ENCODE measurements at places on chromosomes 3 and 15. TPM values are rescaled to one million over a fixed set of nuclear protein-coding genes. Genes with fewer than 3 reads are reported as not detected.

- H3K4me3 ChIP-seq = peak overlapping the region; percentile 81
- H3K27ac ChIP-seq = peak overlapping the region; percentile 73
- H3K4me1 ChIP-seq = no peaks in the 10 kb centered on the region
- H3K27me3 ChIP-seq = no peaks in the 10 kb centered on the region
- no peaks in the 10 kb centered on the region for H3K36me3 ChIP-seq
Observed at GRCh38 chr15:23038726-23039142, 635 bp downstream of the TUBGCP5 start.

DNA sequence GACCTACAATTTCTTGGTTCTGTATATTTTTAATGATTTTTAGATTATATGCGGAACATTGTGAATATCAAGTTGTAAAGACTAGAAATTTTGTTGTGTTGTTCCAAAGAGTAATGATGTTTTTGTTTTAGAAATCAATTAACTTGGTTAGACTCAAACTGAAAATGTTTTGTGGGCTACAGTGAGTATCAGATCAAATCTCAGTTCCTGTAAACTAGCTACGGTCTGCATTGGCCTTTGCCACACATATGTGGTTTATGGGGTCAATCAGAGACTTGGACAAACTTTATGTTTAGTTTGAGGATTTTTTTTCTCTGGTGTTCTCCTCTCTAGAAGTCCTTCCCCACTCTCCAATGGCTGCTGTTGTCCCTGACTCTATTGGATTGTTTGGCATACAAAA is 308.0 kb upstream of the THRB start:
- DNase-seq = no peak
- no peaks in the 10 kb centered on the region for H3K4me1 ChIP-seq
- H3K27ac ChIP-seq = no peak overlapping the region
- H3K36me3 ChIP-seq = no peaks in the 10 kb centered on the region
- no peaks in the 10 kb centered on the region for H3K27me3 ChIP-seq

DNA sequence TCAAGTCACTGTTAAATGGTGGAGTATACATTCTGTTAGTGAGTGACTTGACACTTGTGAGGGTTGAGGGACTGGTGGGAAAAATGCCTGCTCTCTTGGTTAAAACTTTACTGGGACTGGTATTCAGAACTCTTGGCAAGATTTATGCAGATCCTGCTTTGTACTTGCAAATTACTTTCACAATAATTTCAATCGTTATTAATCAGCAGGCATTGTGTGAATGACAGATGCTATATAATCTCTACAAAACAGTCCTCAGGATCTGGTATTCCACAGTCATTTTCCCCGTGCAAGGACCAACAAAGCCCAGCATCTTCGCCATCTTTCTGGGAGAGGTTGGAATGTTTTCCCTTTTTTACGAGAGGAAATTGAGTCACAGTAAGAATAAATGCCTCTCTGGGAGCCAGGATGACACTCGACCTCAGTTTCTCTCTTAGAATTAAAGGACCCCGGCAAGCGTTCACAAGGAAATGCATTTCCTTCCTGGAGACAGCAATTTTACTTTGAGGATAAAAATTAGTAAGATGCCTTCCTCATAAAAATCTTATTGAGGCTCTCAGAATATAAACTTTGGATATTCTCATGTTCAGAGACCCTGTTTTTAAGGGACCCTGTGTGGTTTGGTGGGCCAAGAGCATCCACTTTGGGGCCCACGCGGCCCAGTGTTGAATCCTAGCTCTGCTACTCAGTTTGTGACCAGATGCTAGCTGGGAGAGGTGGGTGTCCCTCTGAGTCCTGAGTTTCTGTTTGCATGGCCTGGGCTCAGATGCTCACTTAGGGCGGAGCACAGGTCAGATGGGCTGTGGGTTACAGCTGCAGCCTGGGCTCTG is 45.3 kb upstream of the PLCL2 start:
- H3K4me3 ChIP-seq = no peak overlapping the region
- no peaks in the 10 kb centered on the region for H3K27me3 ChIP-seq
- H3K4me1 ChIP-seq = no peaks in the 10 kb centered on the region
- no peaks in the 10 kb centered on the region for H3K36me3 ChIP-seq
- DNase-seq = no peak

GRCh38 chr15:38707802-38708671 is 143.4 kb upstream of the RASGRP1 start:
- no peak overlapping the region for H3K27ac ChIP-seq
- H3K4me3 ChIP-seq = no peak overlapping the region
- H3K27me3 ChIP-seq = no peaks in the 10 kb centered on the region

The TEX55 gene
- not detected for total RNA-seq

The TRA2B gene
- 137 TPM for total RNA-seq

The CHRM5 gene
- 0.11 TPM for total RNA-seq

DNA sequence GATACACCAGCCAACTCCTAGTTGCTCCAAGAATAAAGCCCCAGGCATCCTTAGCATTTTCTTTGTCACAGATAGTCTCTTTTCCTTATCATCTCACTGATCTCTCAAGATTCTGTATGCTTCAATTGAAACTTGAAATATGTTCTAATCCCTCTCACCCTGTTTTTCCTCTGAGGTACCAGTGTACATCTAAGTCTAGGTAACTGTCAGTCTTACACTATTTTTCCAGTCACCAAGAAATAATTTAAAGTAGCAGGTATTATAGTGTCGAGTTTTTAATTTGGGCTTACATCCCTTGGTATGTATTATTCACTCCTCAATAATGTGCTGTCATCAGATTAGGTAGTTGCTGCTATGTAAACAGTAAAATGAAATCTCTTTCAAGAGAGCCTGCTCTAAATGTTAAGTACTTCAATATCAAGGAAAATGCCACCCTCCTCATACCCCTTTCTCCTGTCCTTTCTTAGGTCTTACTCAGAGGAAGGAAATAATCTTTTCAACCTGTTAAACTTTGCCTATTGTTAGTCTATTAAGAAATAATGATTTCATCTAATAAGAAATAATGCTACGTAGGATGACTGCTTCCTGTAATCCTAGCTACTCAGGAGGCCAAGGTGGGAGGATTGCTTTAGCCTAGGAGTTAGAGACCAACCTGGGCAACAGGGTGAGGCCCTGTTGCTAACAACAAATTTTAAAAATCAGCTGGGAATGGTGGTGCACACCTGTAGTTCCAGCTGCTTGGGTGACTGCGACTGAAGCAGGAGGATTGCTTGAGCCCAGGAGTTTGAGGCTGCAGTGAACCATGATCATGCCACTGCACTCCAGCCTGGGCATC is 39.8 kb downstream of the TSC22D2 start:
- H3K4me1 ChIP-seq = no peaks in the 10 kb centered on the region
- no peaks in the 10 kb centered on the region for H3K27me3 ChIP-seq
- no peaks in the 10 kb centered on the region for H3K36me3 ChIP-seq
- no peak overlapping the region for H3K4me3 ChIP-seq

DNA sequence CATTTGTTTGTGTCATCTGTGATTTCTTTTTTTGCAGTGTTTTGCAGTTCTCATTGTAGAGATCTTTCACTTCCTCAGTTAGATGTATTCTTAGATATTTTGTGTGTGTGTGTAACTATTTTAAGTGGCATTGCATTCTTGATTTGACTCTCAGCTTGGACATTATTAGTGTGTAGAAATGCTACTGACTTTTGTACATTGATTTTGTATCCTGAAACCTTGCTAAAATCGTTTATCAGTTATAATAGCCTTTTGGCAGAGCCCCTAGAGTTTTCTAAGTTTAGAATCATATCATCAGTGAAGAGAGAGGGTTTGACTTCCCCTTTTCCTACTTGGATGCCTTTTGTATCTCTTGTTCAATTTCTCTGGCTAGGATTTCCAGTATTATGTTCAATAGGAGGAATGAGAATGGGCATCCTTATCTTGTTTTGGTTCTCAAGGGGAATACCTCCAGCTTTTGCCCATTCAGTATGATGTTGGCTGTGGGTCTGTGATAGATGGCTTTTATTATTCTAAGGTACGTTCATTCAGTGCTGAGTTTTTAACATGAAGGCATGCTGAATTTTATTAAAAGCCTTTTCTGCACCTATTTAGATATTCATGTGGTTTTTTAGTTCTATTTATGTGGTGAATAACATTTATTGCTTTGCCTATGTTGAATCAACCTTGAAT is 211.7 kb downstream of the MBNL1 start:
- H3K27me3 ChIP-seq = peaks cover 3% of the 10 kb centered on the region
- no peaks in the 10 kb centered on the region for H3K36me3 ChIP-seq
- DNase-seq = no peak

GRCh38 chr3:182999767-183000166 is 19.4 kb upstream of the DCUN1D1 start:
- DNase-seq = no peak
- H3K27ac ChIP-seq = no peak overlapping the region
- H3K36me3 ChIP-seq = no peaks in the 10 kb centered on the region
- no peak overlapping the region for H3K4me3 ChIP-seq
- H3K4me1 ChIP-seq = no peaks in the 10 kb centered on the region

DNA sequence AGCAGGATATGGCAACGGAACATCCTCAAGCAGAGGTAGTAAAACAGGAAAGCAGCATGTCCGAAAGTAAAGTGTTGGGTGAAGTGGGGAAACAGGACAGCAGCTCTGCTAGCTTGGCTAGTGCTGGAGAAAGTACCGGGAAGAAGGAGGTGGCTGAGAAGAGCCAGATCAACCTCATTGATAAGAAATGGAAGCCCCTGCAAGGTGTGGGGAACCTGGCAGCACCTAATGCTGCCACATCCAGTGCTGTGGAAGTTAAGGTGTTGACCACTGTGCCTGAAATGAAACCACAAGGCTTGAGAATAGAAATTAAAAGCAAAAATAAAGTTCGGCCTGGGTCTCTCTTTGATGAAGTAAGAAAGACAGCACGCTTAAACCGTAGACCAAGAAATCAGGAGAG is 14.3 kb upstream of the ZBTB47 start:
- no peak overlapping the region for H3K4me3 ChIP-seq
- H3K36me3 ChIP-seq = peaks cover 16% of the 10 kb centered on the region
- H3K27ac ChIP-seq = no peak overlapping the region

DNA sequence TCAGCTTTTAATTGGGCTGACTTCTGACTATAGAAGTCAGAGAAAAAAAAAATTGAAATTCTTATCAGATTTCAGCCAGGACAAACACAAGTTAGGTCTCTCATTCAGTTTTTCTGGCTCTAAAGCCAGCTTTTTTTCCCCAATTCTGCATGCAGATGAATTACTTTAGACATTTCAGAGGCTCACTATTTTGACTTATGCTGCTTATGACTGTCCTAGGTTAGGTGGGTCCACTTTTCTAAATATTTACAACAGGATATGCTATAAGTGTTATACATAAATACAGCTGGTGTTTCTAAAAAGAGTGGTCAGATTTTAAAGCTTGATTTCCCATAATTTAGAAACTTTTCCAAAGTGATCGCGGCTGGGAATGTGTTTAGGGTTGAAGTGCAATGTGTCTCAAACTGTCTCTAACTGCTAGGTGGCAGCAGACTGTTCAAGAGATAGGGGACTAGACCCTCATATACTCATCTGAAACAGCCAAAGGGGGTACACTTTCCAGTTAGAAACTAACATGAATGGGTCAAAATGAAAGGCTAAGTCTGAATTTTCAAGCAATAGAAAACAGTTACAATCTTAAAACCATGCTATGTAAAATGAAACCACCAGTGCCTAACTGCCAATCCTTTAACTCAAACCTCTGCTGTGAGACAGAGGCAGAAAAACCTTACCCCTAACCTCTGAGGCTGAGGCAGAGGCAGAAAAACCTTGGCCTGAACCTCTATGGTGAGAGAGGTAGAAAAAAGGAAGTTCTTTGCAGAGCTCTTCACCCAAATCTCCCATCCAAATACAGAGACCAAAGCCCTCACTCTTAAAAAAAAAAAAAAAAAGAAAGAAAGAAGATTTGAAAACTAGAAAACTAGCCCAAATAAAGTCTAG is 596.0 kb downstream of the NTRK3 start:
- H3K4me1 ChIP-seq = no peaks in the 10 kb centered on the region
- H3K36me3 ChIP-seq = no peaks in the 10 kb centered on the region
- no peak overlapping the region for H3K4me3 ChIP-seq
- no peak for DNase-seq
- H3K27me3 ChIP-seq = no peaks in the 10 kb centered on the region
- no peak overlapping the region for H3K27ac ChIP-seq

The PLSCR5 gene
- not detected for total RNA-seq

- H3K27ac ChIP-seq = no peak overlapping the region
- no peak for DNase-seq
- H3K4me1 ChIP-seq = no peaks in the 10 kb centered on the region
- H3K36me3 ChIP-seq = no peaks in the 10 kb centered on the region
Observed at GRCh38 chr15:65192016-65192415, 6.9 kb upstream of the CLPX start.

DNA sequence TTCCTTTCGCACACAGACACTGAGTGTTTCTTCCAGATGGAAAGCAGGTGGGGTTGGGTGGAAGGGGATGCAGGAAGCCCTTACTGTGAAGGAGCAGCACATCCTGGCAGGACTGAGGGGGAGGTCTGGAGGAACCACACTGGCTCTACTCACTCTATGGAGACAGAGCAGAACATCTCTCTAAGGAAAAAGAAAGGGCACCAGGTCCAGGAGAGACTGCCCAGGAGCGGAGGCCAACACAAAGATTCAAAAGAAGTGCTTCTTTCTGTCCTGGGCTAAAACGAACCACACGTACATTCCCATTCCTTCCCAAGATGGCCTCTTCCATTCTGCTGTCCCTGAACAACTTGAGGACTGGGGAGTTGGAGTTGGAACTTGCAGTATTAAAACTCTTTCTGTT is 13.8 kb upstream of the VIPR1 start:
- no peak overlapping the region for H3K4me3 ChIP-seq
- no peaks in the 10 kb centered on the region for H3K36me3 ChIP-seq
- H3K27me3 ChIP-seq = no peaks in the 10 kb centered on the region
- H3K27ac ChIP-seq = peak overlapping the region; percentile 78

- no peaks in the 10 kb centered on the region for H3K4me1 ChIP-seq
- no peaks in the 10 kb centered on the region for H3K27me3 ChIP-seq
- H3K27ac ChIP-seq = no peak overlapping the region
- H3K36me3 ChIP-seq = no peaks in the 10 kb centered on the region
- no peak for DNase-seq
Observed at GRCh38 chr15:52185151-52185561, 6.0 kb downstream of the GNB5 start.

Data from prostate gland (tissue), 2 donors.